ENCODE measurements at places on chromosomes 6 and 20. TPM values are rescaled to one million over a fixed set of nuclear protein-coding genes. Genes with fewer than 3 reads are reported as not detected.

IL17A gene
- total RNA-seq: not detected

TAP1 gene
- total RNA-seq: 18.8 TPM

EYA4 gene
- total RNA-seq: not detected

MOG gene
- total RNA-seq: not detected

SPATA2 gene
- total RNA-seq: 6.1 TPM

KDM1B gene
- total RNA-seq: 10.8 TPM

FOXF2 gene
- total RNA-seq: not detected

KHDC1 gene
- 3.3 TPM for total RNA-seq

PTK6 gene
- total RNA-seq: not detected

STMND1 gene
- total RNA-seq: not detected

UBE2C gene
- total RNA-seq: 108 TPM

CST4 gene
- not detected for total RNA-seq

PDCD2 gene
- 67.8 TPM for total RNA-seq

HLA-G gene
- not detected for total RNA-seq

ANKRD6 gene
- total RNA-seq: 9.6 TPM

ANGPT4 gene
- not detected for total RNA-seq

PDE10A gene
- total RNA-seq: 2.9 TPM

ADGB gene
- not detected for total RNA-seq

PSORS1C2 gene
- total RNA-seq: not detected

WFDC5 gene
- total RNA-seq: not detected

EYS gene
- 0.27 TPM for total RNA-seq

CD109 gene
- total RNA-seq: 86.2 TPM

GPANK1 gene
- 11.7 TPM for total RNA-seq

KPNA5 gene
- total RNA-seq: 7.1 TPM

GPX5 gene
- not detected for total RNA-seq

OPN5 gene
- not detected for total RNA-seq

SPATS1 gene
- not detected for total RNA-seq

ITPR3 gene
- 40.5 TPM for total RNA-seq

AIF1 gene
- not detected for total RNA-seq

FAM210B gene
- 44.5 TPM for total RNA-seq

DEF6 gene
- total RNA-seq: 0.77 TPM

CDH4 gene
- 0.81 TPM for total RNA-seq

SCUBE3 gene
- total RNA-seq: 0.62 TPM

SNRPB gene
- 323 TPM for total RNA-seq

PLCB4 gene
- total RNA-seq: 1.6 TPM
